Fibroblast of mammary gland (primary cell): ENCODE measurements at places on chromosomes 2 and 18.

DNA sequence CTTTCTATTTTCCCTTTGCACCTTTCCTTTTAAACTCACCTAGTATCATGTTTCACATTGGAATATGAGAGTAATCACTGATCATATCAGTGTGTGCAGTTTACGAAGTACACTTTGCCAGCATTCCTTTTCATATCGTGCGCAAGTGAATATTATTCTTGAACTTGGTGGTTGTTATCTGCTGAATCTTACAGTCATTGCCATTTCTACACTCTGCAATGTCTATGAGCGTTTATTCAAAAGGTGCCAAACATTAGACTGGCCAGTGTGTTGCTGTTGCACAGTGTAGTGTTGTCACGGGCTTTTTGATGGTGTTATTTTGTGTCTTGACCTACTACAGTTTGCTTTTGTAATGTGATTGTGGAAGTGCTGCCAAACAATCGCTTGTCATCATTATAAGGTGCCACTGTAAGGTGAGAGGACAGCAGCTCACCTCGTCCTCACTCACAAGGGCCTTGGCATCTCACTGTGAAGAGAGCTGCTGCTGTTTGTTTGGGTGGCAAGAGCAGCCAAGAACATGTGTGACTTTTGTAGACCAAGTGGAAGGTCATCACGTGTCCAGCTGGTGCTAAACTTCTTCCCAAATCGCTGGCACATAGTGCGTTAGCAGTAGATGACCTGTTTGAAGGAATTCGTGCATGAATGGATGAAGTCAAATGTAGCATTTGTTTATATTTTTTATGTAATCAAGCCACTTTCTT, 113.3 kb downstream of the MYO1B start:
- DNase-seq, result no peak

DNA sequence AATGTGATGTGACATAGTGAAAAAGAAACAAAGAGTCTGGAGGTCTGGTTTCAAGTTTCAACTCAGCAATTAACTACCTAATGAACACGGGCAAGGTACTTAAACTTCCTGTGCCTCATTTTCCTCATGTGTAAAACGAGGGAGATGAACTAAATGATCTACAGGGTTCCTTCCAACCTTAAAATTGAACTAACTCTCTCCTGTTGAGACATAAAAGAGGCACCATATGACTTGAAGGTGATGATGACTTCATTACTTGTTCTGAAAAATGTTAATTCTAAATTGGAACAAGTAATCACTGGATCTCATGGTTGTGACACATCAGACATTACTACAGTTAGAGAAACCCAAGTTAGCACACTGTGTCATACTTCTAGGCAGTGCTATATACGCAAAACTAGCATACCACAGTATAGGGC, 8.9 kb upstream of the REL start:
- no peak for DNase-seq

DNA sequence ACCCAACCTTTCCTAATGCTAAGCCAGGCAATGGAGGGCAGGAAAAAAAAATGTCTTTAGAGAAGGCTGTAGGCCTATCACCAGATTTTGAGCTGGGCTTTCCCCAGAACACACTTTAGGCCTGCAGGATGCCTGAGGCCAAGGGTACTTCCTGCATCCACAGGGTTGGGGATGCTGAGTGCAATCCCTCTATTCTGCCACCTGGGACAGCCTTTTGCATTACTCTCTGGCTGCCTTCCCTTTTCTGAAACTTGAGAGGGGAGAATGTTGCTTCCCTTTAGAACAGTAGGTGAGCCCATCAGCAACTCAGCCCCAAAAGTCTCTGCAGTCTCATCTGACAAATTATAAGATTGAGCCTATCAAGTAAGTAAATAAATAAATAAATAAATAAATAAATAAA, 195.2 kb downstream of the SLC8A1 start:
- DNase-seq, result no peak

DNA sequence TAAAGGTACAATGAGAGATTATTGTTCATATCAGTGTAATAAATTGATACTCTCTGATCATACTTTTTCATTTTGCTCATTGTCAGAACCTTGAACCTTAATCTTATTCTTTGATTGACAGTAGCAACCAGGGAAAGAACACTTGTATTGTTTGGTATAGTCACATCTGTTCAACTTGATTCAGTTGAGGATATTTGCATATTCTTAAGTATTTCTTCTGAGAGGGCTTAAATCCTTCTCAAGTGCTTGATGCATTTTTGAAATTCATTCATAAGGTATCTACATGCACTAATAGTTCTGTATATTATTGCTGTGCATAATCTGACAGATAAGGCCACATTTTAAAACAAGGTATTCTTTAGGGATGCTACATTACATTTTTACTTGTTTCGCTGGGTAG, 118.9 kb downstream of the EHBP1 start:
- DNase-seq, result no peak

DNA sequence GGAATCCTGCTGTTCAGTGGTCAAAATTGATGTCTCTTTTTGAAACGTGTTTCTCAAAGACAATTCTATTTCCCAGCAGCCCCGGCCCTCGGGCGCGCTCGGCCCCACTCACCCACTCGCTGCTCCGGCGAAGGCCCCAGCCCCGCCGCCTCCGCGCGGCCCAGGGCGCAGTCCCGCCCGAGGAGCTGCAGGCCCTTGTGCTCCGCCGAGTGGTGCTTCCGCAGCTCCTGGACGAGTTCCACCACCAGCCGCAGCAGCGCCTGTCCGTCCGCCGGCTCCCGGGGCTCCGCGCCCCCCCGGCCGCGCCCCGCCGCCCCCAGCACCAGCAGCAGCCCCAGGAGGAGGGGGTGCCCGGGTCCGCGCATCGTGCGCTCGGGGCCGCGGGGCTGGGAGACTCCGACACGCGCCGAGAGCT, 413 bp downstream of the ALKAL2 start:
- peak; percentile 38 for DNase-seq

- DNase-seq, result no peak
Measured at GRCh38 chr2:72923833-72924352, 6.6 kb downstream of the EMX1 start.
